Muscle of leg (tissue), 16 donors: ENCODE measurements at places on chromosomes 7 and 10.

DNA sequence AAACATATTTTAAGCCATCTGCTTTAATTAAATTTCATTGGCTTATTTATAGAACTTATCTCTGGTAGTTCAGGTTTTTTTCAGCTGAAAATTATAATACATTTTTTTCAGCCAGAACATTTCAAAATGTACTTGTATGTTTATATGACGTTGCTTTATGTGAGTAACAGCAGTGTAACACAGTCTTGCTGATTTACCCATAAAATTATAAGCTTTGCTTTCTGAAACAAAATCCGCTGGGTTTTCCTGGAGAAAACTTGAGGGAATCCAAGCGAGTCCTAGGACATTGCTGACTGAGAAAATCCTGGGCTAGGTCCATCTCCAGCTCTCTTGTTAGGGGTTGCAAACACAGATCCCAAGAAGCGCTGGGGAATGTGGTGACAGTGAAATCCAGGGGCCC, 112.2 kb upstream of the GATA3 start:
- no peak for DNase-seq

DNA sequence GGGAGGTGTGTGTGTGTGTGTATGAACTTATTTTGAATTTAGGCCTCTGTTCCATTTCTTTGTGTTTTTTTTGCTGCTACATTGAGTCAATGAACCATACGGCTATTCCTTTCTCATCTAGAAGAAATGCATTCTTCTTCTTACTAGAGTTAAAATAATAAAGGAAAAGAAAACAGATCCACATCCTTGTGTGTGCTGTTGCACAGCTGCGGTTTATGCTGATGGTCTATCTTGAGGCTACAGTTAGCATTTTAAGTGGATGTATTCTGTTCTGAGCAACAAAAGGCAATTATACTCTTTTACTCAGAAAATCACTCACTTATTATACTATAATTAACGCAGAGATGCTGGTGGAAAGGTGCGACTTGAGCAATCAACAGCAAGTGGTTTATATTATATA, 615.0 kb upstream of the MBL2 start:
- no peak for DNase-seq

GRCh38 chr7:128408709-128409595, 830 bp downstream of the IMPDH1 start:
- peak; percentile 43 for DNase-seq

DNA sequence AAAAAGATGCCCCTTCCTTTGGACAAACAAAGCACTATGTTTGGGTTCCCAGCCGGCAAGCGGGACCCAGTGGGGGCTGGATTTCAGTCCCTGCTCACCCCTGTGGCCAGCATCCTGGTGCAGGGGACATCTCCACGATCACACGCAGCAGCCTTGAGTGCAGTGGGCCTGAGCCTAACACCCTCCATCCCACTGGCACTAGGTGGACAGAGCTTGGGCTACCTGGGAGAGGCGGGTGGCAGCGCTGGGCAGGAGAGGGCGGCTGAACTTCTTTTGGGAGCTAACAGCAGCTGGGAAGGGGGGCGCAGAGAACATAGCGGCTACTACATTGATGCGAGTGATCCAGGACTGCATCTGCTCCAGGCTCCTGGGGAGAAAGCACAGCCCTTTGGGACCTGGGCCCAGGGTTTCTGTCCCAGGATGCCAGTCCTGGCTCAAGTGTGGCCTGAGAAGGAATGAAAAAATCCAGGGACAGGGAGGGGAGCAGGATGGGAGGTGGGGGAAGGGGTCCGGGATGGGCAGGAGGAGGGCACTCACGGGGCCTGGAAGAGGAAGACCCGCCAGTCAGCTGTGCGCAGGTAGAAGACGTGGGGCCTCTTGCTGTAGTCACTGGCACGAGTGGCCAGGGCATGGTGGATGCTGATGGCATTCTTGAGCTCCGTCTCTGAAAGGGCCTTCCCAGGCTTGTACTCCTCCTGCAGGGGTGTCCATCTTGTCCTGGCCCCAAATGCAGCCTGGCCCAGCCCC, 9.0 kb downstream of the NFKB2 start:
- DNase-seq = no peak

DNA sequence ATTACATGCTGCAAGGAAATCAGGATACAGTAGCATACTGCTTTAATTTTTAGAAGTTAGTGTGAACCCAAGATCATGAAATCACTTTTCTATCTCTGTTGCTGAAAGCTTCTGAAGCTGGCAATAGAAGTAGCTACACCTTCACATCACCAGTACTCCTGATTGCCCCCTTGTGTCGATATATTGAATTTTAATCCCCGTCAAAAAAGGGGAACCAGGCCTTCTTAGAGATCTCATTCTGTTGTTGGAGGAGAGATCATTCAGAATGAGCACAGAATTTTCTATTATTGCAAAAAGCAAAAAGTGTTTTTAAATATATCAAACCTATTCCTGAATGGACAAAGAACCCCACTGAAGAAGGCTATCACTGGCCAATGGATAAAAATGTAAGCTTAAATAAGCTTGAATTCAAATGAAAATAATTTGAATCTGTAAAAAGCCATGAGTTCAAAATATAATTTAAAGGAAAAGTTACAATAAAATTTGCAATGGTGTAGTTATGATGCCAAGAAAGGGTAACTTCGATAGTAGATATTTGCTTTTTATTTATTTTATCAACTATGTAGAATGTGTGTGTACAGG, 39.7 kb upstream of the TEX47 start:
- DNase-seq = peak; percentile 17

DNA sequence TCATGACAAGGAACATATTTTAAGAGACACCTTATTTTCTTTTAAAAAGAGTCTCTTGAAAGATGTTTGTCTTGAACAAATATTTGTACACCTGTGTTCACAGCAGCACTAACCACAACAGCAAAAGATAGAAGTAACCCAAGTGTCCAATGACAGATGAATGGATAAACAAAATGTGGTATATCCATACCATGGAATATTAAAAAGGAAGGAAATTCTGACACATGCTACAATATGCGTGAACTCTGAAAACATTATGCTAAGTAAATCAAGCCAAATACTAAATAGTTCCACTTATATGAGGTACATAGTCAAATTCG, 17.8 kb downstream of the SGMS1 start:
- DNase-seq = no peak

DNA sequence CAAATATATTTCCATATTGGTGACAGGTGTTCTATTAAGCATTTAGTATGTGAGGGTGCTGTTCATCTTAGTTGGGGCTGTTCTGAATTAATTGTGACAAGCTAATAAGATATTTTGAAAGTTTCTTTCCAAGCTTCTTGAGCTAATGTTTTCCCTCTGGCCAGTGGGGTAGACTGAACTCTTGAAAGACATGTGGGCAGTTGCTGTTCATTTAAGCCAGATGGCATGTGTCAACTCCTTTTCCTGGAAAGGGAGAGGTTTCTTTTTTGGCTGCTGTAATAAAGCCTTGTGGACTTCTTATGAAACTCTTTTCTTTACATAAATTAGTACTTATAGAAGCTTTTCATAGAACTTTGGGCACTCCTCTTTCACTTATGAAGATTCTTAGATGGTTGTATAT, 21.7 kb downstream of the RAB18 start:
- DNase-seq = peak; percentile 81

DNA sequence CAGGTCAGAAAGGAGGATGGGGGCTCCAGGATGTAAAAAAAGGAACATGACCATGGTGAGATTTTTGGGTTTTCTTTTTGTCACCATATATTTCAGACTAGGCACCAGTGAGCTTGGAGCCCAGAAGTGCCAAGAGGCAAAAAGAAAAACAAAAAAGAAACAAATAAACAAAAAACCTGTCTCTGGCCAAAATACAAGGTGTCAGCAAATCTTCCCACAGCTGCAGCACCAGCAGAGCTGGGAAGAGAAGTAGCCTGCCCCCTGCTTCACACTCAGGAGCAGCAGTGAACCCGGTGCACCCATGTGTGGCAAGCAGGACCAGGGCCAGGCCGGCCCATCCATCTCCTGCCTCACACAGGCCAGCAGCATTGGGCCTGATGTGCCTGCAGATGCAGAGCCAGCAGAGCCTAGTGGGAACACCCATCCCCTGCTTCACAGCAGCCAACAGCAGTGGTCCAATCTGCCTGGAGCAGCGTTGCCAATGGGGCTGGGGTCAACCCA, 34.7 kb upstream of the C10orf71 start:
- DNase-seq = no peak

- no peak for DNase-seq
Measured at GRCh38 chr10:536371-536925, 153.0 kb downstream of the DIP2C start.

GRCh38 chr10:43605850-43606322, 352 bp upstream of the ZNF485 start:
- no peak for DNase-seq

DNA sequence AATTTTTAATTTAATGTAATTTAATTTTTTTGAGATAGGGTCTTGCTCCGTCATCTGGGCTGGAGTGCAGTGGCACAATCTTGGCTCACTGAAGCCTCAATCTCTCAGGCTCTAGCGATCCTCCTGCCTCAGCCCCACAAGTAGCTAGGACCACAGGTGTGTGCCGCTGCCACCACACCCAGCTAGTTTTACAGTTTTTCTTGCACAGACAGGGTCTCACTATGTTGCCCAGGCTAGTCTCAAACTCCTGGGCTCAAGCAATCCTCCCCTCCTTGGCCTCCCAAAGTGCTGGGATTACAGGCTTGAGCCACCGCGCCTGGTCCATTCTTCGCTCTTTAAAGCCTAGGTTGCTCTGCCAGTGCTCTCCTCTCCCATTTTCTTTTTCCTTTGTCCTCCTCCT, 12.9 kb downstream of the CALML3 start:
- no peak for DNase-seq

DNA sequence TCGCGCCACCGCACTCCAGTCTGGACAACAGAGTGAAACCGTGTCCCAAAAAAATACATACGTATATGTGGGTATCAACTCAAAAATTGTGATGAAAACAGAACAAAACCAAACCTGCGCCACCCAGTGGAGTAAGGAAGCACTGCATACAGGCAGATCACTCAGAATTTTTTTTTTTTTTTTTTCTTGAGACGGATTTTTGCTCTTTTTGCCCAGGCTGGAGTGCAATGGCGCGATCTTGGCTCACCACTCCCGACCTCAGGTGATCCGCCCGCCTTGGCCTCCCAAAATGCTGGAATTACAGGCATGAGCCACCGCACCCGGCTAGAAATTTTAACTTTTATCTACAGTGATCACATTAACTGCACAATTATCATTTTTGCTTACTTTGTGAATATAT, 9.1 kb upstream of the TMEM236 start:
- DNase-seq = peak; percentile 56

- no peak for DNase-seq
Measured at GRCh38 chr10:78130966-78131710, 97.5 kb downstream of the RPS24 start.

- DNase-seq = no peak
Measured at GRCh38 chr10:129545261-129545660, 78.2 kb downstream of the MGMT start.

DNA sequence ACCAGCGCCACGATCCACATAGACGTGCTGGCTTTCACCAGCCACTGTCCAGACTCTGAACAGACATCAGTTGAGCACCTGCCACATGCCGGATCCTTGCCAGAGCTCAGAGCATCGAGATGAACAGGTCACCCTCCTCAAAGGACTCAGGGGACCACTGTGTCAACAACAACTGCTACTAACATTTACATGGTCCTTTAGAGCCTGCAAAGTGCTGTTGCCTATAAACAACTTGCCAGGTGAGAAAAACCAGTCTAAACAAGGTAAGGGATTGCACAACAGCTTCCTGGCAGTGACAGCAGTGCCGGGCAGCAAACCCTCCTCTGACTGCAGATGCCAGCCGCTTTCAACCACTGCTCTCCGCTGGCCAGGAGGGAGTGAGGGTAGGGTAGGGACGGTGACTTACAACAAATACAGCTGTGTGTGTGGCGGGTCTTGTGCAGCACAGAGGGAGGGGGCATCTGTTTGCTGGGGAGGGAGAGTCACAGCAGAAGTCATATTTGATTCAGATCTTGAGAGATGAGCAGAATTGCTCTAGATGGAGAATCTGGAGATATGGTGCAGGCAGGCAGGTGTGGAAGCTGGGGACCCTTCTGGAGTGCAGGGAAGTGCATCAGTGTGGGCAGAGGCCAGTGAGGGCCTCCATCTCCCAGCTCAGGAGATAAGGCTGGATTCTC, 32.8 kb upstream of the RHEB start:
- DNase-seq = no peak

- peak; percentile 91 for DNase-seq
Measured at GRCh38 chr10:132464256-132465192, 67.5 kb downstream of the PWWP2B start.

DNA sequence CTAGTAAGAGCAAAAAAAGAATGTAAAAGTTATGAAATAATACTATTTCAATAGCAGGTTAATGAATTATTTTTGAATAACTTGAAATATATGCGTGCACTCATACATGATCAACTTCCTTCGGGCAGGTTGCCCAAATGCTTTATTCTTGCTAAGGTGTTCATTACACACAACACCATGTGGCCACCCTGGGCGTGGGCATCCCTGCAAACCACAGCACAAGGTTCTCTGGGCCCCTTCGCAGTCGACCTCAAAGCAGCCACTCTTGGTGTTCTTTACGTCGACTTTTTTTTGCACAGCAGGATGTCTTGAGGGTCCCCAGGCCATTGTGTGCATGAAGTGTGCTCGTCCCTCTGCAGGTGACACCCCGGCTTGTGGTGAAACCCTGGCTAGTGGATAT, 300.7 kb upstream of the PITRM1 start:
- DNase-seq = no peak

DNA sequence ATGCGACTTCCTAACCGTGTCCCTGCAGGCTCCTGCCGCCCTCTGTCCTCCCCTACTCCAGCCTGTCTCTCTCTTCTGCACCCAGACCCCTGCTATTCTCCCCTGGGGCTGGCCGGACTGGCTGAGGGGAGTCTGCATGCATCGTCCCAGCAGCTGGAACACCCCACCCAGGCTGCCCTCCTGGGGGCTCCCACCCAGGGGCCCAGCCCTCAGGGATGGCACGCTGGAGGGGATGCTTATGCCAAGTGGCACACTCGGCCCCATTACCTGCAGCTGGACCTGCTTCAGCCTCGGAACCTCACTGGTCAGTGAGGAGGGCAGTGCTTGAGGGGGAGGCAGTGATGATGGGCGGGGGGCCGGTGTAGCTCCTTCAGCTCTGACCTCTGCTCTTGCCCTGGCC, 21.7 kb upstream of the ZNF467 start:
- DNase-seq = no peak

DNA sequence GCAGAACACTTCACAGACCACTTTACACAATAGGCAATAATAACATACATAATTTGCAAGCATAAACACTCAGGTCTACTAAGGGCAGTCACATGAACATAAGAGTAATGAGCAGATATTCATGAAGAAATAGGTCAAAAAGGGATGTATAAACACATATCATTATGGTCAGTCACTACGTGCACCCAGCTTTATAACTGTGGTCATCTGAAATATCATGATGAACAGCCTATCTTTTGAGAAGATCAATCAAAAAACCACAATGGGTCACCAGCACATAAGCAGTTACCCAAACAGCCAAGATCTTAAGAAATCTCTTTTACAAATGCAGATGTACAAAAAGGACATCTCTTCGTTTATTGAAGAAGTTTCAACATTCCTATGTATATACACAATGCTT, 35.5 kb upstream of the DRGX start:
- no peak for DNase-seq

DNA sequence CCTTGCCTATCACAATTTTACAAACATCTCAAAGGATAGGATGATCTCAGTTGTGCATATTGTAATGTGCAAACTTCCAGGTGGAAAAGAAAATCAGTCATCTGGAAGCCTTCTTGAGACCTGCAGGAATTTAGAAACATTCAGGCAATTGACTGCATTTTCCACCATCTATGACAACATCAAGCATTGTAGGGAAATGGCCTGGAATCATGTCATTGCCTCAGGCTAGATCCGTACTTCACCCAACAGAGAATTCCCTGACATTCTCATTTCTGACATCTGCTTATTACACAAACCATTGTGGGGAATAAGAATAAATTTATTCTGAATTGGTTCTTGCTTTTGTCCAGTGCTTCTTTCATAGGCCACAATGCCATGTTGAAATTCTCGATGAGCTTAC, 124.9 kb upstream of the NPVF start:
- DNase-seq = no peak
